Activated T-helper 2 cell treated with anti-CD3 and anti-CD28 coated beads, Interferon-gamma antibody, Interleukin-2, Interleukin-4, amounts not matched to agents 10 μg/mL and 5 μg/mL and 100 μg/mL, durations not matched to agents 14 hours and 24 hours and 36 hours (primary cell): ENCODE measurements at places on chromosomes 5 and 9. TPM values are rescaled to one million over a fixed set of nuclear protein-coding genes. Genes with fewer than 3 reads are reported as not detected.

- H3K36me3 ChIP-seq, result no peaks in the 10 kb centered on the region
- H3K4me3 ChIP-seq, result no peak overlapping the region
- no peaks in the 10 kb centered on the region for H3K4me1 ChIP-seq
- DNase-seq, result no peak
- H3K27ac ChIP-seq, result no peak overlapping the region
- H3K27me3 ChIP-seq, result peaks cover 3% of the 10 kb centered on the region
Observed at GRCh38 chr5:82754759-82755158, 322.4 kb downstream of the TMEM167A start.

DNA sequence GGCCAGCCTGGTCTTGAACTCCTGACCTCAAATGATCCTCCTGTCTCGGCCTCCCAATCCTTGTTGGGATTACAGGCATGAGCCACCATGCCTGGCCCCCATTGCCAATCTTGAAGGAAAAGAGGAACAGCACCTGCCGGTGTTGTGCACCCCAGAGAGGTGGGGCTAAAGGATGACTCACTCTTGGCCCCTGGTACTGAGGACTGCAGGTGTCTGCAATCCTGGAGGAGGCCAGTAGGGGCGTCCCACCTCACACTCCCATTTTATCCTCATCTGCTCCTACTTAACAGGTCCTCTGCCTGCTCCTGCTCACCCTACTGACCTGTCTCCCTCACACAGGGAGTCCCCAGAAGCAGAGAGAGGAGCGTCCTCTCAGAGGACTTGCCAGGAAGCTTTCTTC, 390.4 kb downstream of the ARHGEF28 start:
- H3K4me1 ChIP-seq, result no peaks in the 10 kb centered on the region
- no peak for DNase-seq
- no peaks in the 10 kb centered on the region for H3K36me3 ChIP-seq

Gene RNF183
- 0.30 TPM in 1 of 2 replicates, not detected in the other for total RNA-seq

DNA sequence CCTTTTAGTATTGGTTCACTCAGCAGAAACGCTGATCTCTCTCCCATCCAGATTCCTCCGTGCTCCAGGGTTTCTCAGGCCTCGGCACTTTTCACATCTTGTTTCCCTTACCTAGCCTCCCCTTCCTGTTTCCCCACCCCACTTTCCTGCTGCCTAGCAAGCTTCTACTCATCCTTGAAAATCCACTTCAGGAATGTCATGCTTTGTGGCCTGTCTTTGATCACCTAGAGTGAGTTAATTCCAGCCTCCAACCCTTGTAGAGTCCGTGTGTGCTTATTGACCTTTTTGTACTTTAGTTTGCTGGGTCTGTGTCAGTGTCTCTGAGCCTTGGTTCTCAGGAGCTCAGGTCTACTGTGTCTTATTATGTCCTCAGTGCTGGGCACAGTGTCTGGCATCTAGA, 116.6 kb downstream of the AOPEP start:
- H3K27me3 ChIP-seq, result no peaks in the 10 kb centered on the region
- H3K4me1 ChIP-seq, result peaks cover 30% of the 10 kb centered on the region
- no peak for DNase-seq
